ENCODE measurements at places on chromosomes 2 and 18. TPM values are rescaled to one million over a fixed set of nuclear protein-coding genes. Genes with fewer than 3 reads are reported as not detected.

- no peak for DNase-seq
- H3K4me3 ChIP-seq: no peak overlapping the region
- no peaks in the 10 kb centered on the region for H3K36me3 ChIP-seq
- H3K27ac ChIP-seq: no peak overlapping the region
Observed at GRCh38 chr2:205407984-205408383, 274.3 kb upstream of the NRP2 start.

SATB2 gene
- total RNA-seq: 2.2 TPM

CERKL gene
- total RNA-seq: 0.19 TPM

AMER3 gene
- not detected for total RNA-seq

DSG4 gene
- total RNA-seq: not detected
